ENCODE measurements at places on chromosomes 5 and 9.

- peak; percentile 86 for DNase-seq
Measured at GRCh38 chr5:67165526-67166459, 30.8 kb downstream of the CD180 start.

DNA sequence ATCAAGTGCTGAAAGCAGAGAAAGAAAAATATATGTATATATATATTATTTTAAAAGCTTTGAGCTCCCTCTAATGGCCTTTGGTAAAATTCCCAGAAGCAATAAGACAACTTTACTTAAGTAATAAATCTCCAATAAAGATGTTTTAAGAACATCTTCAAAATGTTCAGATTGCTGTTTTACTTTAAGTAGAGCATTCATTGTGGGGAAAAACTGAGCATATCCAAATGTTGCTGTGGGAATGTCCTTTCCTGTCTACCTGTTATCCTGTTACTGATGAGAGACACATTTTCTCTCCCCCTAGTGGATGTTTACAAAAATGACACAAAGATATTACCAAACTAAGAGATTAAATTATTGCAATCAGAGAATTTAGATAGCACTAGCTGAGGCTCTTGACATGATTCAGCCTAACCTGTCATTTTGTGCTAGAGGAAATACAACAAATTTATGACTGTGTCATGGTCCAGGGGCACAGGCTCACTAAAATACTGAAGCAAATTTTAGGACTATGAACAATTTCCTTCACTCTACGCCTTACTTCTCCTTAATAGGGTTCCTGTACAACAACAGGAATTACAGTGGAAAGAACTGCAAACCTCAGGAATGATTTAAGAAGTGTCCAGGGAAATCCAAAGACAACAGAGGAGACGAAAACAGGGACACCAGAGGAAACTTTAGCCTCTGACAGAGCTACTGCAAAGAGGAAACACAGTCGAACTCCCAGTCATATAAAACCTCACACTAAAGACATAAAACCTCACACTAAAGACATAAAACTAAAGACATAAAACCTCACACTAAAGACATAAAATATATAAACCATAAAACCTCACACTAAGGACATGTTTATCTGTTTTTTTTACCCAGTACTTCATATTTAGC lies 24.3 kb upstream of the PRRC1 start:
- DNase-seq = no peak

GRCh38 chr9:94603259-94604160 lies 9.9 kb upstream of the FBP2 start:
- peak; percentile 87 for DNase-seq

GRCh38 chr5:31415009-31415923 lies 116.6 kb downstream of the DROSHA start:
- DNase-seq = no peak

DNA sequence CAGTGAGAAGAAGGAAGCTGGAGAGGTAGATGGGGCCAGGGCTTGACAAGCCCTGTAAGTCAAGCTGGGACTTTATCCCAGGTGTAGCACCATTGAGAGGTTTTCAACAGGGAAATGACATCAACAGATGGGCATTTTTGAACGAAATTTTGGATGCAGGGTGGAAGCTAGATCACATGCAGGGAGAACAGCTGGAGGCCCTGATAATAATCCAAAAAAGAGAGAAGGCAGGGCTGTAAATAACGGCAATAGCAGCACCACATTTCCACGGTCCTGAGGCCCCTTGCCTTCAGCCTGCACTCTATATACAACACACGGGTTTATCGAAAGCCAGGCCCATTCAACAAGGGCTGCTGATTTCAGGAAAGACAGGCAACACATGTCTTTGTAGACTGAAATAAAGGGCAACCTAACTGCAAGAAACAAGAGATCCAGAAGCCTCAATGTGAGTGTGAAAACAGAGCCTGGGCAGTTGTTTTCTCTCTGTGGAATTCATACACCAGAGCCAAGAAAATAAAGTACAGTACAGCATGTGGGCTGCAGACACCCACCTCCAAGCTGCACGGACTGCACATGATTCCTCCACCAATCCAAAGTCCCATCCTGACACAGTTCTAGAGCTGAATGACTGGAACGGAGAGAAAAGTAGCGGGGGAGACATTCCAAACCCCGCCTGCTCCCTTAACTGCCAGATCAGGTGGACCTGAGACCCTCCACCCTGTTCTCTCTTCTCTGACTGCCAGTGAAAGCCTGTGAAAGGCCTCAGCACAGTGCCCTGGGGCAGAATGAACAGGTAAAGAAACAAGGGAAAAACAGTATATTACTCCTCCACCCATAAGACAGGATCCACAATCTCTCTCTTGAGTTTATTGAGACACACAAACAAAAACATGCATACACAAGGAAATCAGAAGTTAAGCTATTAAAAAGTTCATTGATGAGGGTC lies 36.3 kb downstream of the KLHL3 start:
- DNase-seq = no peak

DNA sequence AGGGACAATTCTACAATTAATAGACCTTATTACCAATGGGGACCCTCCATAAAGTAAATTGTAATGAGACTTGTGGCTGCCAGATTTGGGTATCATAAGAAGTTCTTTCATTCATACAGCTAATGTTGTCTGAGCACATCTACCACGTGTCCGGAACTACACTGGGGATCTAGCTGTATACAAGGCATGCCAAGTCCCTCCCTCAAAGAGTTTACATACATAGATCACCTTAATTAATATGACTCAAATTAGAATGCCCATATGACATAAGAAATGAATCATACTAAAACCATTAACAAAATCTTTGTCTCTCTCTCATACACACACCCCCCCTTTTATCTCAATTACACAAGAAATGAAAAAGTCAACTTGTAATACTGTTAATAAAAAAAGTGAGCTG lies 18.0 kb upstream of the NR4A3 start:
- DNase-seq = no peak

DNA sequence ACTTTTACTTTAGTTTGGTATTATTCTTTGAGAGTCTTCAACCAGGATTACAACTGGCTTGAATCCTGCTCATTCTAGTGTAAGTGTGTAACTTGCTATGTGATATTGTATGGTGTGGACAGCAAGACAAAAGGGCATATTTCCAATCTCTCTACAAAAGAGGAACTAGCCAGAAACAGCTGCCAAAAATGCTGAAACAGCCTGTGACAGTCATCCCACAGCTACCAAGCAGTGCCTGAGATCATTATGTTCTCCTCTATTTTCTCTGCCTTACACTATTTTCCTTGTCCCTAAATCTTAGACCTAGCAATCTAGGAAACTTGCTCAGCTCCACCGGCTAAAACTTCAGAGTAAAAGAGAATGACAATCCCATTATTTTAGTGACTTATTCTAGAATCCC lies 42.8 kb downstream of the WDR41 start:
- no peak for DNase-seq

DNA sequence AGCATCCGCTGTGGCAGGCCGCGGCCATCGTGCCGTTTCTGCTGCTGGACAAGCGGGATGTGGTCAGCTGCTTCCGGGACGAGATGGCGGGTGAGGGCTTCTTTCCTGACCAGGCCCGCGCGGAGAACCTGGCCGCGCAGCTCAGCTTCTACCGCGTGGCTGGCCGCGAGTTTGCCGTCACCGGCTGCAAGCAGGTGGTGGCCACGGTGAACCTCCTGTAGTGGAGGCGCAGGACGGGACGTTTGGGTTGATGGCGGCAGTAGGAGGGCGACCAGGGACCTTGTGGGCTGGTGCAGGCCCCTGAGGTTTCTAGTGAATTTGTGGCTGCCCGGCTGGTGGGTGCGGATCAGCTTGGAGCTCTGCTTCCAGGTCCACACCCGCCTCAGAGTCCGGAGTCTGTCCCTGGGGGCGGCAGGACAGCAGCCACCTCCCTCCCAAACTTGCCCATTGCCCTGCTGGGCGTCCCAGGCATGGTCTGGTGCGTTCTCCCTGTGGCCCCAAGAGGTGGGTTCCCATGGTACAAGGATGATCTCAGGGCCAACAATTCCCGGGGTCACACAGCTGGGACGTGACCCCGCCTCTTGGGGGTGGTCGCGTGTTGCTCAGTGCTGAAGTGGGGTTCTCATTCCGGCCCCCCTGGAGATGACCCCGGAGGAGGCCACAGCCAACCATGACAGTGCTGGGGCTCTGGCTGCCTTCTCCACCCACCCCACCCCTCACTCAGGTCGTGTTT lies 2.4 kb downstream of the TOR4A start:
- no peak for DNase-seq

GRCh38 chr9:136668983-136669790 lies 6.5 kb downstream of the EGFL7 start:
- no peak for DNase-seq

DNA sequence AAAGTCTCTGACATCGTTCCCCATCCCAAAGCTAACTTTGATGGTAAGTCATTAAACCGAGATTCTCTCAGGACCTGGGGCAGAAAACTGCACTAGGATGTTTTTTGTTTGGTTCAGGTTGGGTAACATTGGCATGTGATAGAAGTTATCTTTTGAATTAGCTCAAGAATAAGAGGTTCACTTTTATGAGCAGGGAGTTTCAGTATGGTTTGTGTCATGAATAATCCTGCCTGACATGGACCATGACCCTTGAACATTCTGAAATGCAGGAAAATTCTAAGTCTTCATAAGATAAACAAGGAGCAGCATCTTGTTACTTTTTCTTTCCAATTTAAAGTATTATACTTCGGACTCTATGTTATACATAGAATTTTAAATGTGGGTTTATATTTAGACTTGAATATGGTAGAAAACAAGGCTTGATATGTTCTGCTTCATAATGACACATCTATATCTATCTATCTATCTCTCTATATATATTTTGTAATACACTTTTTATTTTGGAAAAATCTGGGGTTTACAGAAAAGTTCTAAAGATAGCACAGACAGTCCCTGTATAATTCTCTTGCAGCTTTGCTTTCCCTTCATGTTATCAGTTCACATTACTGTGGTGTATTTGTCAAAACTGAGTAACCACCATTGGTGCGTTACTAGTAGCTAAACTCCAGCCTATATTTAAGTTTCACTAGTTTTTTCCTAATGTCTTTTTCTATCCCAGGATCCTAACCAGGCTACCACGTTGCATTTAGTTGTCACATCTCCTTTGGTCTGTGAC lies 102.7 kb upstream of the TAF11L2 start:
- DNase-seq = no peak

DNA sequence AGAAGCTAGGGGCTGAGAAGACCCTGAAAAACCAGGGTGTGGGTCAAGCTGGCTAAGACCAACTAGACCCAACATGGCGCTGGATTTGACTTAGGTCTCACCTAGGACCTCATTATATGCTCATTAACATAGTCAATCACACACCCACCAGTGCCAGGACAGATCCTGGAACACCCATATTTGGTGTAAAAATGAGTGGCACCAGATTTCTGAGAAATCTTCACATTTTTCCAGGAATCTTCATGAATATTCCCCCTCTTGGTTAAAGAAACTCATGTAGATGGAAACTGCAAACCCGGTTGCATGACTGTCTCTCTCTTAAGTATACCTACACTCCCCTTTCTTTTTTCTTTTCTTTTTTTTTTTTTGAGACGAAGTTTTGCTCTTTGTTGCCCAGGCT lies 17.9 kb upstream of the RAB14 start:
- no peak for DNase-seq

DNA sequence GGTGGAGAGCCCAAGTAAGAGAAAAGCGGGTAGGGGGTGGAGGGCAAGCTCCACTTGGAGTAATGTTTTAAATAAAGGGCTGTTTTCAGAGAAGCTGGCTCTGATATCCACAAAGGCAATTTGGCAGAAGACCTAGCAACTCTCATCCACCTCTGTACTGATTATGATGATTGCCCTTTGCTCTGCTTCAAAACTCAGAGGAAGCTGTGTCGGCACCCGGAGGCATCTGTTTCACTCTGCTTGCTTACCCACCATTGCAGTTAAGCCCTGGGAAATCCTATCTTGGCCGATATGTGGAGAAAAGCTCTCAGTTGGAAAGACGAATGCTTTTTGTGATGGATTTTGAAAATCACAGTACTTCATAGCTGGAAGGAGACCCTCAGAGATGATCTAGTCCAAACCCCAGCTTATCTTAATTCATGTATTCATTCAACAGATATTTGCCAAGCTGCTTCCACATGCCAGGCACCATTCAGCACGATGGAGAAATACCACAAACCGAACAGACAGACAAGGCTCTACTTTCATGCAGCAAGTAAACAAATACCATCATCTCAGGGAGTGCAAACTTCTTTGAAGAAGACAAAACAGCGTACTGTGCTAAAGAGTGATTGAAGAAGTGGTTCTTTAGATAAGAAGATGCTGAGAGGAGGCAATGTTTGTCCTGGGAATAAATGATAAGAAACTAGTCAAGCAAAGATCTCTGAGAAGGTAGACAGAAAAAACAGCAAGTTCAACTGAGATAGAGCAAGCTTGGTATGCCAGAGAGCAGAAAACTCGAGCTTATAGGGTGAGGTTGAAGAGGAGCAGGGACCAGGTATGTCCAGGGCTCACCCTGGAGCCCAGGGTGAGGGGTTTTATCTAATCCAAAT lies 140.4 kb upstream of the SPDL1 start:
- DNase-seq = no peak

GRCh38 chr9:109482391-109482916 lies 15.7 kb downstream of the PTPN3 start:
- no peak for DNase-seq

GRCh38 chr9:19441730-19442129 lies 32.9 kb downstream of the ACER2 start:
- no peak for DNase-seq

GRCh38 chr5:132474881-132475496 lies 15.6 kb downstream of the IRF1 start:
- DNase-seq = peak; percentile 49

DNA sequence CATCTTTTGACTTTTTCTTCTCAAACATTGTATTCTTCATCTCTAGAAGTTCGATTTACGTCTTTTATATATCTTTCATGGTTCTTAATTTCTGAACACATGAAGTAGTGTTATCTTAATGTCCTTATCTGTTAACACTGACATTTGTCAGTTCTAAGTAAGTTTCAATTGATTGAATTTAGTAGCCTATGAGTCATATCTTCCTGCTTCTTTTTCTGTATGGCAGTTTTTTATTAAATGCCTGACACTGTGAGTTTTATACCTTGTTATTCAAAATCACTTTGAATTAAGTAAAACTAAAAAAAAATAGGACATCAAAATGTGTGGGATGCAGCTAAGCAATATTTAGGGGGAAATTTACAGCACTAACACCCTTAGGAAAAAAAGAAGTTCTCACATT lies 707.0 kb upstream of the ACO1 start:
- DNase-seq = no peak

DNA sequence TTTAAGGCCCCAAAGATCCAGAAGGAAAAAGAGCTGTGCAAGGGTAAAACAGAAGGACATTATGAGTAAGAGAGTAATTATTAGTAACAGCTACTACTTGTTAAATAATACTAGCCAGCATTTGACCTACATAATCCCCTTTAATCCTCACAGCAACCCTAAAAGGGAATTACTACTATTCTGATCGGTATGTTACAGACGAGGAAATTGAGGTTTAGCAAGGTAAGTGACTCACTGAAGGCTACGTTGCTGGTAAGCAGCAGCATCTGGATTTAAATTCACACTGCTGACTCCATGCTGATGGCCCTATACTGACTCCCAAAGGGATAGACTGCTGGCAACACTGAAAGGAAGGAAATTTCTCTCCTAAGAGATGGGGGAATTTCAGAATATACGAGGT lies 3.7 kb upstream of the FSD1L start:
- no peak for DNase-seq

GRCh38 chr9:111186021-111186530 lies 143.9 kb downstream of the OR2K2 start:
- DNase-seq = no peak

GRCh38 chr5:52740007-52740406 lies 47.7 kb upstream of the ITGA1 start:
- no peak for DNase-seq

Data from activated CD8-positive, alpha-beta memory T cell treated with anti-CD3 and anti-CD28 coated beads, Interleukin-2, amount 50 U/mL, for 48 hours (primary cell).